Cortex of kidney (tissue), 1 donor: ENCODE measurements at places on chromosomes 11 and 22.

DNA sequence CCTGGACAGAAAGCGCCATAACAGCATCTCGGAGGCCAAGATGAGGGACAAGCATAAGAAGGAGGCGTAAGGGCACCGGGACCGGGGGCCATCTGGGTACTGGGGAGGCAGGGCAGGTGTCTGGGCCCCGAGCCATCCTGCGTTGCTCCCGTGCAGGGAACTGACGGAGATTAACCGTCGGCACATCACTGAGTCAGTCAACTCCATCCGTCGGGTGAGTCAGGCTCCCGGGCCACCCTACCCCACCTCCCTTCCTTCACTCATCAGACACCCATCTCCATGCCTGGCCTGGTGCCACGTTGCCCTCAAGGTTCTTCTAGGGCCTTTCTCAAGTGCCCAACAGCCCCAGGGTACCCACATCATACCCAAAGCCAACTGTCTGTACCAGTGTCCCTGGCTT, 15.0 kb downstream of the PLCB3 start:
- no peak for DNase-seq

- DNase-seq = no peak
Observed at GRCh38 chr11:113865873-113866272, 9.5 kb downstream of the USP28 start.

GRCh38 chr11:44571871-44572270, 6.4 kb downstream of the CD82 start:
- no peak for DNase-seq

- no peak for DNase-seq
Observed at GRCh38 chr11:47137476-47137875, 39.2 kb downstream of the ARFGAP2 start.
